CD4-positive, alpha-beta memory T cell (primary cell): ENCODE measurements at places on chromosomes 1 and 21. TPM values are rescaled to one million over a fixed set of nuclear protein-coding genes. Genes with fewer than 3 reads are reported as not detected.

Gene RHOC
- total RNA-seq, result 6.1 TPM

Gene CYP4A22
- not detected for total RNA-seq

DNA sequence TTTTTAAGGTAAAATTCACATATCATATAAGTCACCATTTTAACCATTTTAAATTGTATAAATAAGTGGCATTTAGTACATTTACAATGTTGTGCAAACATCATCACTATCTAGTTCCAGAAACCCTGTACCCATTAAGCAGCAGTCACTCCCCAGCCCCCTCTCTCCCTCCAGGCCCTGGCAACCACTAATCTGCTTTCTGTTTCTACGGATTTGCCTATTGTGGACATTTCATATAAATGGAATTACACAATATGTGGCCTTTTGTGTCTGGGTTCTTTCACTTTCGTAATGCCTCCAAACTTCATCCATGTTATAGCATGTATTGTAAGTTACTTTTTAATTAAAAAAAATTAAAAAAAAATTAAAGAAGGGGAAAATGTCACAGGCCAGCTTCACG is 58.0 kb upstream of the RAB3GAP2 start:
- no peak overlapping the region for H3K27ac ChIP-seq
- no peak for DNase-seq
- H3K27me3 ChIP-seq, result no peaks in the 10 kb centered on the region
- H3K36me3 ChIP-seq, result no peaks in the 10 kb centered on the region
- H3K4me1 ChIP-seq, result no peaks in the 10 kb centered on the region

GRCh38 chr1:111570781-111571181 is 48.8 kb upstream of the RAP1A start:
- no peaks in the 10 kb centered on the region for H3K27me3 ChIP-seq
- no peak overlapping the region for H3K4me3 ChIP-seq
- peak; percentile 37 for DNase-seq
- H3K36me3 ChIP-seq, result no peaks in the 10 kb centered on the region

- DNase-seq, result no peak
- H3K4me3 ChIP-seq, result no peak overlapping the region
- no peaks in the 10 kb centered on the region for H3K36me3 ChIP-seq
- no peaks in the 10 kb centered on the region for H3K4me1 ChIP-seq
- H3K27ac ChIP-seq, result no peak overlapping the region
- no peaks in the 10 kb centered on the region for H3K27me3 ChIP-seq
Observed at GRCh38 chr1:8002329-8002910, 23.7 kb downstream of the ERRFI1 start.

- no peak overlapping the region for H3K4me3 ChIP-seq
- no peak overlapping the region for H3K27ac ChIP-seq
- H3K36me3 ChIP-seq, result no peaks in the 10 kb centered on the region
Observed at GRCh38 chr1:245797592-245798348, 643.0 kb downstream of the KIF26B start.
